ENCODE measurements at places on chromosomes 5 and 9.
A peak's percentile ranks its signal among the peaks of the same experiment; 100 is the strongest.

- no peak for DNase-seq
Measured at GRCh38 chr5:41822036-41822435, 48.2 kb downstream of the OXCT1 start.

GRCh38 chr5:55551358-55551757, 16.6 kb upstream of the PLPP1 start:
- no peak for DNase-seq

GRCh38 chr9:33107762-33108161, 31.3 kb upstream of the SMU1 start:
- no peak for DNase-seq

- no peak for DNase-seq
Measured at GRCh38 chr5:100562821-100563220, 27.6 kb downstream of the FAM174A start.

GRCh38 chr9:19650312-19650711, 138.5 kb downstream of the SLC24A2 start:
- DNase-seq = no peak

- DNase-seq = peak; percentile 85
Measured at GRCh38 chr9:136858844-136859757, 7.0 kb downstream of the MAMDC4 start.

DNA sequence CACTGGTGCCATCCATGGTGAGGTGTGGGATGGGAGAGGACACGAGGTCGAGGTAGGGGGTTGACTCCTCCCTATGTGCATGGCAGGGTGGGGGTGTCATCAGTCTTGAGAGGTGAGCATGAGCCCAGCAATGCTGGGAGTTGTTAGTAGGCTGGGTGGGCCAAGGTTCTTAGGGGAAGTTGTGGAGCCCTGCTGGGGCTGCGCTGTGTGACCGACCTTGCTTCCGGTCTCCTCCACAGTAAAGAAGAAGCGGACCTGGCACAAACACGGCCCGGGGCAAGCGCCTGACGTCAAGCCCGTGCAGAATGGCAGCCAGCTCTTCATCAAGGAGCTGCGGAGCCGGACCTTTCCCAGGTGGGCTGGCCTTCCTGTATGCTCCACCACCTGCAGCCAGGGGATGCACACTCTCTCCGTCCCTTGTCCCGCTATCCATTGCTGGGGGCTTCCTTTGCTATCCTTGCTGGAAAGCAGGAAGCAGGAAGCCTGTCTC, 59.8 kb downstream of the PHF2 start:
- DNase-seq = no peak

DNA sequence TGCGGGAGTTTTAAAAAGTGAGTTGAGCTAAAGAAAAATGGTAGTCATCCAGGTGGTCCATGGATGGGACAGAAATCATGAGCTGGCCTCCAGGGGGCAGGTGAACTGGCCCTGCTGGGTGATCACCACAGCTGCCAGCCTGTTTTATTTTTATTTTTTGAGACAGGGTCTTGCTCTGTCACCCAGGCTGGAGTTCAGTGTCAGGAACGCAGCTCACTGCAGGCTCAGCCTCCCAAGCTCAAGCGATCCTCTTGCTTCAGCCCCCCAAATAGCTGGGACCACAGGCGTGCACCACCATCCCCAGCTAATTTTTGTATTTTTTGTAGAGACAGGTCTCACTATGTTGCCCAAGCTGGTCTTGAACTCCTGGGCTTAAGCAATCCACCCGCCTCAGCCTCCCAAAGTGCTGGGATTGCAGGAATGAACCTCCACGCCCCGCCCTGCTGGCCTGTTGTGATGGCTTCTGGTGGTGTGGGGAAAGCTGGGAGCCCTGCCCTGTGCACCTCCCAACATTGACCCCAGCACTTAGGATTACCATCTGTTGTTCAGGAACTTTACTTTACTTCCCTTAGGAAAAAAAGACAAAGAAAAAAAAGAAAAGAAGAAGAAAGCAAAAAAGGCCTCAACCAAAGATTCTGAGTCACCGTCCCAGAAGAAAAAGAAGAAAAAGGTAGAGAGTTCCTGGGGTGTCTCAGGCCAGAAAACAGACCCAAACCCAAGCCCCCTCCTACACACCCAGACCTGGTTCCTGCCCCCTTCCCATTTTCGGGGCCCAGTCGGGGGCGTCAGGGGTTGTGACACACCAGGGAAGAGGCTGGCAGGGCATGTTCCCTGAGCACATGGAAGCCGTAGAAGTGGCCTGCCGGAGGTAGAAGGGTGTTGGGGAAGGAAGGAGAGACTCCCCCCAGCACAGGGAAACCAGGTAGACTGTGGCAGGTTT, 14.7 kb downstream of the CD74 start:
- DNase-seq = peak; percentile 28

- no peak for DNase-seq
Measured at GRCh38 chr5:107705402-107706014, 34.8 kb upstream of the EFNA5 start.

GRCh38 chr9:126513159-126514036, 100.3 kb upstream of the LMX1B start:
- DNase-seq = no peak

DNA sequence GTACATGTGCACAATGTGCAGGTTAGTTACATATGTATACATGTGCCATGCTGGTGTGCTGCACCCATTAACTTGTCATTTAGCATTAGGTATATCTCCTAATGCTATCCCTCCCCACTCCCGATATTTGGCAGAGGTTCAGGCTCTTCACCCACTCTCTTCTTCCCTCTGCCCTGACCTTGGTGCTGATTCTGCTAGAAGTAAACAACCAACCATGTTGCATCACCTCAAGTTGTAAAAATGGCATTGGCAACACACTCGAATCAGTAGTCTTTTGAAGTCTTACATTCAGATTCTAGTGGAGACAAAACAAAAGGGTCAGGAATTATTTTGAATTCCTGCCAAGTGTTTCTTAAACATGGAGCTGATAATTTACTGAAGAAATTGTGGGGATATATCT, 40.0 kb downstream of the PRR16 start:
- DNase-seq = no peak

GRCh38 chr9:89522959-89523285, 25.0 kb upstream of the SEMA4D start:
- no peak for DNase-seq

DNA sequence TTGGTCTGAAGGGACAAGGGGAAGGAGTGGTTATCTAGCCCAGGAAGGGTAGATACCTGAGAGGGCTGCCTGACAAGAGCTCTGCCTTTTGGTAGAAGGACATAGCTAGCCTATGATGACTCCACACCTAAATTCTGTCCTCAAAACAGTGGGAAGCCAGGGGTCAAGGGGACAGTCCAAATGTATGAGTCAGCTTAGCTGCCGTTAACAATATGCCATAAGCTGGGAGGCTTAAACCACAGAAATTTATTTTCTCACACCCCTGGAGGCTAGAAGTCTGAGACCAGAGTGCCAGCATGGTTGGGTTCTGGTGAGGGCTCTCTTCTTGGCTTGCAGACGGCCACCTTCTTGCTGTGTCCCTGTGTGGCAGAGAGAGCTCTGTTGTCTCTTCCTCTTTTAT, 306.4 kb downstream of the NTRK2 start:
- no peak for DNase-seq
